ENCODE measurements at places on chromosomes 11 and 22.

DNA sequence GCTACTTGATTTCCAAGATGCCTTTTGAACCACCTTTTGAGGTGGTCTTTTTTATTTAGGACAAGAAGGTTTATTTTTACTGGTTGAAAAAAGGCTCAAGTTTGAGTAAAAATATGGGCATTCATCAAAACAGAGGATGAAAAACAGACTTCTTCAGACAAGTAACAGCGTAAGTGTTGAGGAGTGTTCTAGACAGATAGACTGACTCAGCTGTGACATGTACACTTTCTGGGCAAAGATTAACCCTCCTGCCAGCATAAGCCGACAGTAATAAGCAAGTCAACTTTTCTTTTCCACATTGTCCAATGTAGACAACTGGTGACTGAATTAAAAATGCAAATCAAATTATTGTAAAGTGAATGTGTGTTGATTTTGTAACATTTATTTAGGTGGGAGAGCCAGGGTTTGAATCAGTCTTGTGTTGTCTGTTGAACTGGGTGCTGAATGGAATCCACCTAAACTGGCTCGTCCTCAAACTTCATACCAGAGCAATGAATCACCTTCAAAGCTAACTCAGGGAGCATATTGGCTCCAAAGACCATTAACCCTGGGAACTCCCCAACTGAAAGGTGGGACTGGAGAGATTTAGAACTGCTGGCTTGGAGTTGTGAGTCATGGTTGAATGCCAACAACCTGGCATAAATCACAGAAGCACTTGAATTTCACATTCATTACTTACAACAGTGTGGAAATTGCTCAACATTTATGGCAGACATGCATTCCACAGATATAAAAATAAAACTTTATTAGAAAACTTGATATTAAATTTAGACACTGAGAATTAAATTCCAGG is 377.0 kb downstream of the ETS1 start:
- peak; percentile 69 for DNase-seq

- no peak for DNase-seq
Measured at GRCh38 chr11:67495234-67496005, 9.7 kb downstream of the PITPNM1 start.

DNA sequence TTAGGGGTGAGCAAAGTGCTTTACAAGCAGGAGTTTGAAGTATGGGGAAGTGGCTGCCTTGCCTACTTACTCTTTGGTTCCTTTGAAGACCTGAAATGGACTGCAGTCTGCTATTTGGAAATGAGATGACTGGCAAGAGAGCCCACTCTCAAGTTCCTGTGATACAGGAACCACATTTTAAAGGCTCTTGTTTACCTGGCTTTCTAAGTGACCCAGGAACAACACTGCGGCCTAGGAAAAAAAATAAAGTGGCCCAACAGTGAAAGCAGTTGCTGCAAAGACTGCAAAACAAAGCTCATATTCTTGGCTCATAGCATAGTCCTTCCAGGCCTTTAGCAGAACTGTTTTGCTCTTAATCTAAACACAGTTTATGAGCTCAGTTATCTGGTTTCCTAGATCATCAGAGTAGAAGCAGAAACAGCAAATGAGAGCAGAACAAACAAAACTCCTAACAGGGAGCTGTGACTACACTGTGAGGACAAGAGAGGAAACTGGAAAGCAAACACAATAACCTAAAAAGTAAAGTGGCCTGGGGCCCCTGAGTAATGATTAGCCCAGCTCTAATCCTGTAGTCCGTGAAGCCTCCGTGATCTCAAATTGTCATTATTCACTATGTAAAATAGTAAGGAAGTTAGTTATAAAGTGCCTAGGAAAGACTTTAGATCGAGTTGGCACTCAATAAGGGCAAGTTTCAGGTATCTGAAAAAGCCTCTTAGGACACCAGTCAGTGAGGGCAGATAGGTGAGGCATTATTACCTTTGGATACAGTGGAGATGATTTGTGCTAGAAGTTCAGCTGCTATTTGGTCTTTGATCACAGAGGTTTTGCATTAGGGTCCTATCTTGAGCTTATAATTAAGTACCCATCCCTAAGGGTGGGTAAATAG is 11.5 kb downstream of the CCDC117 start:
- no peak for DNase-seq

DNA sequence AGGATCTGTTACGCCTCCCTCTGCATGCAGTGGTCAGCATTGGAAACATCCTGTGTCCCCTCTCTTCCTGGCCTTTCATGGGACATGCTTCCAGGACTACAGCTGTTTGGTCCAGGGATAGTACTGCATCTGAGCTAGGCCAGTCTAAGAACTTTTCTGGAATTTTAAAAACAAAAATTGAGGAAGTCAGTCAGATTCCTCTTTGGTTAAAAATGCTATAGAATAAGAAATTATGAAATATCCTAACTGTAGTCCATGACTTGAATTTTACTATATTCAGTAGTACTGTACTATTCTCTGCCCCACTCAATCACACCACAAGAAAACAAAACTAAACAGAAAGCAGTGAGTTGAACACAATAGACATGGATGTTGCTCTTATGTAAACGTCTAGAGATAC is 201.0 kb upstream of the CADM1 start:
- DNase-seq = no peak

DNA sequence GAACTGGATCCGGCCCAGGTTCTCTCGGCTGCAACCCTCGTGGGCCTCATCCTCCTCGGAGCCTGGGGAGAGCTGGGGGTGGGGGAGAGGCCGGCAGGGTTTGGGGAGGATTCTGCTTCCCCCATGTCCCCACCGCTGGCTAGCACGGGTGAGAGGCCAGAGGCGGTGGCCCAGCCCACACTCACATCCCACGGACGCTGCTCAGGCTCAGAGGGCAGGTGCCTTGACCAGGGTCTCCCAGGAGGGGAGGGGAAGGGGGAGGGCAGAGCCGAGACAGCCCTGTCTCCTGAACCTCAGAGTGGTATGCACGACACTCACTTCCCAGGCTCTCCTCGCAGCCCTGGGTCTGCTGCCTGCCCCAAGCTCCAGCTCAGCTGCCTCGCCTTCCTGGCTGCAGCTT is 19.6 kb downstream of the LRRC10B start:
- no peak for DNase-seq

DNA sequence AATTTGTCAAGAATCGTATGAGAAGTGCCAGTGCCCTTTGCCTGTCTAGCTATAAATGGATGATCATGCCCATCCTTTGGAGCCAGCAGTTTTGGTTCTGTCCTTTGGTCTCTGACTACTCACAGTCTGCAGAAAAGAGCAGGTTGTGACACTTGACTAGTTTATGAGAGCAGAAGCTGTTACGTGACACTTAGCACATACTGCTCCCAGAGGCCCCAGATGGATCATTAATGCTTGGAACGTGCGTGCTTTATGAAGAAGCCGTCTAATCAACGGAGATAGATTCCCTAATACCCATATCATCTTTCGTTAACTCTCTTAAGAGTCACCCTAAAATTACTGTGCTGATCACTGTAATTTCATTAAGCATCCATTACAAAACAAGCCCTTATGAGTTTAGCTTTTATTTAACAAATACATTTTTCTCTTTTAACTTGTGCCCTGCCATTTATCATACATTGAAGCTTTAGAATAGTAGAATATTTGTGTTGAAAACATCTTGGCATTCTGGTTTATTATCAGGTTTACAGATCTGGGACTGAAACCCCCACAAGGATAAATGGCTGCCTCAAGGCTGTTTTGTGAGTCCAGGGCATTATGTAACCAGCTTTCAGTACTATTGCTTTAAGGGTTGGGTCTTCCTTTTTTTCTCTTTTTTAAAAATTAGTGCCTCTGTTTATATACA is 47.0 kb upstream of the ADORA2A start:
- no peak for DNase-seq

- DNase-seq = no peak
Measured at GRCh38 chr22:37830093-37830842, 7.1 kb downstream of the GALR3 start.

GRCh38 chr11:47470671-47471070 is 21.7 kb upstream of the RAPSN start:
- no peak for DNase-seq

- no peak for DNase-seq
Measured at GRCh38 chr22:31952472-31952871, 8.1 kb downstream of the YWHAH start.

- DNase-seq = peak; percentile 32
Measured at GRCh38 chr22:41842996-41843970, 10.4 kb downstream of the SREBF2 start.

DNA sequence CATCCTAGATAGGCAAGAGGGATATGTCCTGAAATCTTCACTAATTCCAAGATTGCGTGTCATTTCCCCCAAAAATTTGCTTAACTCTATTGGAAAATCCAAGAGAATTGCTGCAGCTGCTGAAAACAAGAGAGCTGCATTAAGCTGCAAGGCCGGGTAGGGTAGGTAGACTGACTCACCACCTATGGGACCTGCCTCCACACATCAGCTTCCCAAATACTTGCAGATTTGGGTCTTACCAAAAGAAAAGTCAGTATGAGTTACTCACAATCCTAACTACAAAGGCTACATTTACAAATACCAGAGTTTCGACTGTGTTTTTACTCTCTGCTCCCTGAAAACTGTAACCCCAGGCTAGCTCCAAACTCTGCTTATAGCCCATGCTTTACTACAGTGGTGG is 142.5 kb upstream of the TEAD1 start:
- no peak for DNase-seq

GRCh38 chr11:47099214-47099917 is 77.3 kb downstream of the ARFGAP2 start:
- DNase-seq = no peak

DNA sequence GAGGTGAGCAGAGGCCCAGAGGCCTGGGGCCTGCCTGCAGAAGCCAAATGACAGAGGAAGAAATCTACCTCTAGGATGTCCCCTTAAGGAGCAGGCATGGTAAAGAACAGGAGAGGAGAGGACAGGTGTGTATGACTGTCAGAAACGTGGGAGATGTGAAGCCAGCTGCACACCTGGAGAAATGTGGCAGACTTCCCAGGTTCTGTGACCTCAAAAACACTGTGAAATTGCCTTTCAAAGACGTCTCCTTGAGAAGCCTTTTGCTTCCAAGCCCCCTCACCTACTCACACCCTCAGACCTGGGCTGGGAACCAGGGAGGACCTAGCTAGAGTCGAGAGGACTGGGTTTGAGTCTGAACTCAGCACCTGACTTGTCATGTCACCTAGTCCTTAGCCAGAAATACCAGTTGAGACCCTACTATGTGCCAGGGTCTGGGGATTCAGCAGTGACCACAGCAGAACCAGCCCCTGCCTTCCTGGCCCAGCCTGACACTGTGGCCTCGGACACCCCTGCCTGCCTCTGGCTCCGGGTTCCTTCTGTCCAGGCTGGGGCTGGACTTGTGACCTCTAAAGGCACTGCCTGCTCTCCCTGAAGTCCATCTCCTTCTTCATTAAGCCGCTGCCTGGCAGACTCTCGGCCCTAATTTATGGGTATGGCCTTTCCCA is 5.6 kb downstream of the TPBGL start:
- DNase-seq = no peak

DNA sequence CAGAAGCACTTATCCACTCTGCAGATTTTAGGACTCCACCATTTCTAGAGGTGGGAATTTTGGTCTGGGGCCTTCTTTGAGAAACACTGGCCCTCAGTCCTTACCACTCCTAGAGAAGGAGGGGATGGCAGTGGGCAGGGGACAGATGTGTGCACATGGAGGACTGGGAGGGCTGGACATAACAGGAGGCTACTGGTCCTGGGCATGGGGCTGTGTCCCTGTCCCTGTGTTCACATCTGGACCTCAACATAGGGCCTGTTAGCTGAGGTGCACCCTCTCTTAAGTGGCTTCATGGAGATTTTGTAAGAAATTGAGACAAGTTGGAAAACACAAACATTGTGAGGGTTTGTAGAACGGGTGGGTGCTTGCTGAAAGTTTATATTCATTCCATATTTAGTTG is 103.4 kb downstream of the ATXN10 start:
- DNase-seq = no peak

- DNase-seq = no peak
Measured at GRCh38 chr11:48105096-48105990, 111.3 kb upstream of the OR4B1 start.

DNA sequence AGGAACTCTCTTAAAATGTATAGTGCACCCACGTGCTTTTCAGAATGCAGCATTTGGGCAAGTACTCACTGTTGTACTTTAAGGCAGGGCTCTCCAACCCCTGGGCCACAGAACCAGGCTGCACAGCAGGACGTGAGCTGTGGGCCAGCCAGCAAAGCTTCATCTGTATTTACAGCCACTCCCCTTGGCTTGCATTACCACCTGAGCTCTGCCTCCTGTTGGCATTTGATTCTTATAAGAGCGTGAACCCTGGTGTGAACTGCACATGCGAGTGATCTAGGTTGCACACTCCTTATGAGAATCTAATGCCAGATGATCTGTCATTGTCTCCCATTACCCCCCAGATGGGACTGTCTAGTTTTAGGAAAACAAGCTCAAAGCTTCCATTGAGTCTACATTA is 3.0 kb downstream of the C11orf58 start:
- DNase-seq = no peak

DNA sequence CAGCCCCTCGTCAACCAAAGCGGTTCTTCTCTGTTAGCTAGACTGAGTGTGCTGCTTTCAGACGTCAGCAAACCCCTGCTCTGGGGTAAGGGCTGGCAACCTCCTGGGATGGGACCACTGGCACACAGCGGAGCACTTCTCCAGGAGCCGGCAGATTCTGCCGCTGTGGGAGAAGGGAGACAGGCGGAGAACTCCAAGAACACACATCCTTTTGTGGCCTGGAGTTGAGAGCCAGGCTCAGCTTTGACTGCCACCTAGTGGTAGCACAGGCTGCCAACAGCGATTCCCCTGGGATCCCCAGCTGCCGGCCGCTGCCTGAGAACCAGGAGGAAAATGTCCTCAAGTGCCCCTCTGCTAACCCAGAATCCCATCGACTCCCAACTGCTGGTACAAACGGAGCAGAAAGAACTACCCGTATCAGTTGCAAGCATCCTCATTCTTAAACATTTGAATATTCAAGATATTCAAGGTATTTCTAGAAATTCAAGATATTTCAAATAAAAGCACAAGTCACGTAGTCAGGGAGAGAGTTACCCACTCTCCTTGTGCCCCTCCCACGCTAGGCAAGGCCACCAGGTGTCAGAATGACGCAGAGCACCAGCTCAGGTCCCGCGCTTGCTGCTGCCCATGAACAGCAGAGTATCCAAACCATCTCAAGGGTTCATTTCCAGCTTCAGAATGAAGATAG is 4.9 kb downstream of the LTO1 start:
- DNase-seq = peak; percentile 87

- DNase-seq = no peak
Measured at GRCh38 chr11:134026655-134027343, 42.1 kb upstream of the JAM3 start.

GRCh38 chr22:49203859-49204598 is 623.6 kb downstream of the BRD1 start:
- no peak for DNase-seq

GRCh38 chr11:128728767-128729587 is 35.1 kb downstream of the FLI1 start:
- DNase-seq = no peak

GRCh38 chr11:47495011-47495855 is 46.3 kb upstream of the RAPSN start:
- DNase-seq = no peak
